ENCODE measurements at places on chromosomes 3 and 15.
A peak's percentile ranks its signal among the peaks of the same experiment; 100 is the strongest.

GRCh38 chr3:120567370-120568201 is 28.6 kb upstream of the NDUFB4 start:
- no peak for DNase-seq

DNA sequence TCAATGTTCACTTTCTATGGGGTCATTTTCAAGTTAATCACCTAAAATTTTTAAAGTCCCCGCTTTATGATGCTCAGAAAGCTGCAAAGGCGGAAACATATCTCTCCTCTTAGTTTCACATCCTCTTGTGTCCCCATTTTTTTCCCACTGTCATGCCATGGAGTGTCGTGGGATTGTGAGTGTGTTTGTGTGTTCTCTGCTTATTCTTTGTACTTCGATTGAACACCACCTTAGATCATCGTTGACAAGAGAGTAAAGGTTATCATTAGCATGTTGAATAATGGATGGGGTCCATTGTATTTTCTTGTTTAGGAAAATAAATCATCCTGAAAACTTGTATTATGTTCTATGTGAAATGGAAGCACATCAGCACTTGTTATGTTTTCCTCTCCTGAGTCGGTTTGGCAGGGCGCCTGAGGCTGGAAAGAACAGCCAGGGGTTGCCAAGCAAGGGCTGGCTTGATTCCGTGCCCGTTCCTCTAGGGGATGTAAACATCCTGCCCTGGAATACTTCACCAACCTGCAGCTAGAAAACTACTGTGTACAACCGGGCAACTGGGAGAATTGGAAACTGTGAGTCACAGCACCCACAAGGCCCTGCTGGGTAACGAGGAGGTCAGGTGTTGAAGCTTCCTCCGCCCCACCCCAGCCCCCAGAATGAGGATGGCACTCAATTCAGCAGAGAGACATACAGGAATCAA is 67.2 kb downstream of the EIF4E3 start:
- peak; percentile 13 for DNase-seq

GRCh38 chr3:105899516-105899915 is 30.7 kb upstream of the CBLB start:
- peak; percentile 29 for DNase-seq

GRCh38 chr3:73499787-73500186 is 125.0 kb downstream of the PDZRN3 start:
- no peak for DNase-seq

DNA sequence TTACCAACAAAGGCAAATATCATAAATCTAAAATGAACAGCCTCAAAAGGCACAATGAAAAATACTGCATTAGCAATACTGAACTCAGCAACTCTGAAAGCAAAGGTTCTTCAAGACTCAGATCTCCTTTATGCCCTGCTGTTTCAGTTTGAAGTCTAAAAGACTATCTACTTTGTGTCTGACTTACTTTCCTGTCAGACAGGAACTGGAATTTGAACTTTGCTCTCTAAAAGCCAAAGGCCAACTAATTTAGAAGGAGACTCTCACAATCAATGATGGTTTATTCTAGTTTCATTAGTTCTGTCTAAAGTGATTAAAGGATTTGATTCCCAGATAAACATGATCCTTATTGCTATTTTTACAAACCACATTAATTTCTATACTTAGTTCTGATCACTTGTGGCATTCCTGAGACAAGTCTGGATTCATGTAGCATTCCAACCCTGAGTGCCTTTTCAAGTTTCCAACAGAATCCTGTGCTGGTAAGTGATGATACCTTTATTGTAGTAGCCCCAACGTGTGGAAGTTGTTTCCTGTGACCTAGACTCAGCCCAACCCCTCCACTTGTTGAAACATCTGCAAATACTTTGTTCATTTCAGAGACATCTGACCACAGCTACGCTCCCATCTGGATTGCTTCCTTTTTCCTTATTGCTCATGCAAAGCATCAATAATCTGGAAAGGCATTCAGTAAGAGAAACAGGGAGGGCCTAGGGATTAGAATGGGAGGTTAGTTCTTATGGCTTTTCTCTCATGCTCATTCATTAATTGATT is 14.9 kb upstream of the LEKR1 start:
- peak; percentile 55 for DNase-seq

GRCh38 chr3:11499144-11499543 is 144.6 kb downstream of the VGLL4 start:
- peak; percentile 75 for DNase-seq

- DNase-seq, result no peak
These were observed 242.6 kb upstream of the TPRG1 start for GRCh38 chr3:188929137-188929536.

DNA sequence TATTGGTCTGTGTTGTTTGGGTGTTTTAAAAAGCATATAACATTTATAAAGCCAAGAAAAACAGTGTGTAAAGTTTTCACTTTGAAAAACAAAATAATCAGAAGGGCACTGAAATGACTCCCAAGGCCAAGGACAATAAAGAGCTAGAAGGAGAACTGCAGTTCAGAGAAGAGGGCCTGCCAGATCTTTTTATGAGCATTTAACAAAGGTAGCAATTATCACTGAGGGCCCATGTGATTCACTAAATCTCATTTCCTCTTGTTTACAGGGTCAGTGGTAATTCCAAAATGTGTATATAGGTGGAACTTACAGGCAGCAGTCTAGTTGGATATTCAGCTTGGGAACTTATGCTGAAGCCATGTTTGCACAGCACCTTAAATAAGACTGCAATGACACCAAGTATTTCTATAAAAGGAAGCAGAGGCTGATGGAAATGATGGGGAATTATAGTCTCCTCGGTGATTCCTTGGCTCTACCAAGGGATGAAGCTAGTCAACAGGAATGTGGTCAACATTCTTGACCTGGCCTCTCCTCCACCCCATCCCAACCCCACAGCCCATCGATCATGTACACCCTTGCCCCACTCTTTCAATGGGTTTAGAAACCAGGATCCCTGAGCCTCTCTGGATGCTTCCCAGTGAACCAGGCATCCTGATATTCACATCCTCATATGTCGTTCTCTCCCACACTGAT is 54.4 kb upstream of the THUMPD3 start:
- no peak for DNase-seq

GRCh38 chr15:41578736-41579383 is 19.8 kb downstream of the TYRO3 start:
- DNase-seq, result no peak

- DNase-seq, result peak; percentile 51
These were observed 141.2 kb downstream of the NUP210 start for GRCh38 chr3:13278783-13279531.

DNA sequence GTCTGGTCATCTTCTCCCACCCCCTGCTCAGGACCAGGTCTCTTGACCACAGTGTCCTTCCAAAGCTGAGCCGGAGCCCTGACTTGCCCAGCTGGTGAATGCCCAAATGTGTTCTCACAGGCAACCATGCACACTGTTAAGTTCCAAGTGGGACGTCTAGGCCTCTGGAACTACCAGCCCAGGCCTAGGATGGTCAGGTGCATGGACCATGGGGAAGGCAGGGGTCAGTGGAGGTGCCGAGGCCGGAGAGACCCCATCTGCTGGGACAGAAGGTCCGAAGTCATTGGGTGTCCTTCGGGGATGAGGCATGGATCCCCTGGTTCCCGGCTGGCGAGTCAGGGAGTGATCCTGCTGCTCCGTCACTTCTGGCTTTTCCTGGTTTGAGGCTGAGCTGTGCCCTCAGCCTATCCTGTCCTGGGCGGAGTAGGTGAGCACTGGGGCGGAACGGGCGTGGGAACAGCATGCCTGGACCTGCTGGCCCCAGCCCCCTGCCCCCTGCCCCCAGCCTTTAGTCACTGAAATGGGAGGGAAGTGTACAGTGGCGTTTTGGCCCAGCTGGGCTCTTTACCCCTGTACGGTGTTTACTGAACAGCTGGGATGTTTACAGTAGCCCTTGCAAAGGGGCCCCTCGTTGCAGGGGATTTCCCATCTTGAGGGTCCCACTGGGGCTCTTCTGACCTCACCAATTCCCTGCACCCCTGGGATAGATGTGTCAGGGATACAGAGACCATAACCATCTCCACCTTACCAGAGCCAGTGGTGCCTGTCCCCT is 12.1 kb downstream of the SEMA3F start:
- no peak for DNase-seq

DNA sequence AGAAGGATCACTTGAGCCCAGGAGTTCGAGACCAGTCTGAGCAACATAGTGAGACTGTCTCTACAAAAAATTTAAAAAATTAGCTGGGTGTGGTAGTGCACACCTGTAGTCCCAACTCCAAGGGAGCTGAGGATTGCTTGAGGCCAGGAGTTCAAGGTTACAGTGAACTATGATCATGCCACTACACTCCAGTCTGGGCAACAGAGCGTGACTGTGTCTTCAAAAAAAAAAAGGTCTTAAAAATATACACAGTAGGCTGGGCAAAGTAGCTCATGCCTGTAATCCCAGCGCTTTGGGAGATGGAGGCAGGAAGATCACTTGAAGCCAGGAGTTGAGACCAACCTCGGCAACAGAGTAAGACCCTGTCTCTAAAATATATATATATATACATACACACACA is 11.2 kb upstream of the CAMK1 start:
- no peak for DNase-seq

DNA sequence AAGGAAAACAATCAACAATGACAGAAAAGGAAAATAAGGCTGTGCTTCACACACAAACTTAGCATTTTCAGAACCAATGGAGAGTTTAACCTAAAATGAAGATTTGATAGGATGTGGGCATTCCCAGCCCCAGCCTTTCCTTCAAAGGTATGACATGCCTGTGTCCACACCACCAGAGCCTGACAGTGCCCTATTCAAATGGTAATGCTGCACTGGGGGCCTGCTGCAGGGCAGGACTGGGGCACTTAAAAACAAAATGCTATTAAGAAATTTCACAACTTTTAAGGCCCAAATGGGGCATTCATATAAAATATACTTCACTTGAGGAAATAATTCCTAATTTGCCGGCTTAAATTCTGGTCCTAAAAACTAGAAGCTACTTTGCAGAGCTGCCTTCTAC is 30.9 kb upstream of the TKT start:
- no peak for DNase-seq

Measured in hepatic stellate cell (primary cell).